AG09319 (cell line): ENCODE measurements at places on chromosomes 1 and 21.
A peak's percentile ranks its signal among the peaks of the same experiment; 100 is the strongest.

GRCh38 chr1:33143176-33143575 lies 38.7 kb downstream of the TRIM62 start:
- DNase-seq, result no peak

DNA sequence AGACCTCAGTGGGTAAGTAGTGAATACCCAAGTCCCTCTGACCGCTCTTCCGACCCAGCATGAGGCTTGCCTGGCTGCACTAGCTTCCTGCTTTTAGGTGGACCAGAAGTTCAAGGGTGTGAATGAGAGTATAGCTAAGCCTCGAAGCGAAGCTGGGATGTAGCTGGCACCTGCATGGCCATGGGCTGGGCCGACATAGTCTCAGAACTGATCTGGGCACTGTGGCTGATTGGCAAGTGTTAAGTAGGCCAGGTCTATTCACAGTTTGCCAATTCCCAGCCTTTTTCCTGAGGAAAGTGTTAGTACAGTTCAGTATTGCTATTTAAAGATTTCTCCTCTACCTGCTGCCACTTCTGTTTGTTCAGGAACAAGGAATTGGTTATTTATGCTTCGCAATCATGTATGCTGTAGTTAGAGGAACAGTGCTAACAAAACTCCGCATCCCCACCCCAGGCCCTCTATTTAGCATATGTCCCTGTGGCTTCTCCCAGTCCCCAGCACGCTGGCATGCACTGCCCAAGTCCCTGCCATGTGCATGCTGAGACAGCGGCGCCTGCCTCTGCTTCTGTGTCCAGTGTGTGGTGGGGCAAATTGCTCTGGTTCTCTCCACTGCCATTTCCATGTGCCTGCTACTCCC lies 16.3 kb downstream of the SPATA46 start:
- DNase-seq, result no peak

DNA sequence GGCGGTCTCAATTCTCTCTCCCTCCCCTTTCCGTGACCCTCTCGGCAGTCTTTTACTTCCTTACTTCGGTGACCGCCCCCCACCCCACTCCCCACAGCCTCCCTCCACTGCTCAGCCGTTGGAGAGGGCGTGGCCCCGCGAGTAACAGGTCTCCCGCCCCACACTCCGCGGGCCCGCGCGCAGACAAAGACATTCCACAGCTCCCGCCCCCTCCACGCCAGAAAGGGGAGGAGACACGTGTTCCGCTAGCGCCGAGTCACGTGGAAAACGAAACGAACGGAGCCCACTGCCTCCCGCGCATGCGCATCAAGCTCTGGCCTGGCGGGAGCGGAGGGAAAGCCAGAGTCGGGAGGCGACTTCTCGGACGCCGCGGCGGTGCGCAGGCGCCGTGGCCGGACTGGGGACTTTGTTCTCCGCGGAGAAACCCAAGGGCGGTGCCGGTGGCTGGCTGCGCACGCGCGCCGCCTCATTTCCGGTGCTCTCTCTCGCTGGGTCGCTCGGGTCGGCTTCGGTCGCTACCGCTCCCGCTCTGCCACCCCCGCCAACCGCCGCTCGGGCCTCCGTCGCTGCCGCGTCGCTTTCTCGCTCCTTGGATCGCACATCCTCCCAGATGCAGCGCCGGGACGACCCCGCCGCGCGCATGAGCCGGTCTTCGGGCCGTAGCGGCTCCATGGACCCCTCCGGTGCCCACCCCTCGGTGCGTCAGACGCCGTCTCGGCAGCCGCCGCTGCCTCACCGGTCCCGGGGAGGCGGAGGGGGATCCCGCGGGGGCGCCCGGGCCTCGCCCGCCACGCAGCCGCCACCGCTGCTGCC lies at the start of gene KHDRBS1:
KHDRBS1 (plus strand) TSS at position 483 of the 813 bp plus-strand sequence; CDS start at position 611, 128 bp downstream.
- peak; percentile 98 for DNase-seq

DNA sequence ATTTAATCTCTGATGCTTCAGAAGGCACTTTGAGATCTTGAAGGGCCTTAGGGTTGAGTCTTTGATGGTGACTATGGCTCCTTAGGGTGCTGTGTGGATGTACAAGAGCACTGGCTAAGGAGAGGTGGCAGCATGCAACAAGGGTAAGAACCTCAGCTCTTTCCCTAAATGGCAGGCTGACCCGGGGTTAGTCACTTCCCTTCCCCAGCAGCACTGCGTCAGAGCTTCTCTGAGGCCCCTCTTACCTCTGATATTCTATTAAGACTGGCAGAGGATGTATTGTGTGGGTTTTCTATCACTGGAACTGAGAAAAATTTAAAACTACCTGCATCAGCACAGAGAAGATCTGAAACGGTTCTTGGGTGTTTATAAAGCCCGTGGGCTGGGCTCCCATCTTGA lies 11.8 kb downstream of the C1orf116 start:
- no peak for DNase-seq

DNA sequence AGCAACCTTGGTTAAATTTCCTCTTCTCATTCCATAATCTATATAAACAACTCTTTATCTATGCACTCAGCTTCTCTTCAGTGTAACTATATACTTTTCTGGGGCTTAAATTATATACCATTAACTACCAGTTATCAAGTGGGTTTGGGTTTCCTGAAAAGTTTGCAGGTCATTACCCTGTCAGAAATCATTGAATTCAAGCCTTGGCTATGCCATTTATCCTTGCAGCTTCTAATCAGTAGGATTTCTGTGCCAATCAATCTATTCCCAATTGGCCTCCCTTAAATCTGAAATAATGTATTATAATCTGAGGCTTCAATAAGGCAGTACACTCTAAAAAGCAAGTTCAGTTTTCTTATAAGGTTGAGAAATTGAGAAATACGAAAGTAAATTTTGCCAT lies 466.5 kb downstream of the NCAM2 start:
- no peak for DNase-seq

- no peak for DNase-seq
These were observed 72.9 kb downstream of the SYT6 start for GRCh38 chr1:114080511-114081436.

- DNase-seq, result no peak
These were observed 735.4 kb downstream of the PTPRU start for GRCh38 chr1:29971703-29972102.

DNA sequence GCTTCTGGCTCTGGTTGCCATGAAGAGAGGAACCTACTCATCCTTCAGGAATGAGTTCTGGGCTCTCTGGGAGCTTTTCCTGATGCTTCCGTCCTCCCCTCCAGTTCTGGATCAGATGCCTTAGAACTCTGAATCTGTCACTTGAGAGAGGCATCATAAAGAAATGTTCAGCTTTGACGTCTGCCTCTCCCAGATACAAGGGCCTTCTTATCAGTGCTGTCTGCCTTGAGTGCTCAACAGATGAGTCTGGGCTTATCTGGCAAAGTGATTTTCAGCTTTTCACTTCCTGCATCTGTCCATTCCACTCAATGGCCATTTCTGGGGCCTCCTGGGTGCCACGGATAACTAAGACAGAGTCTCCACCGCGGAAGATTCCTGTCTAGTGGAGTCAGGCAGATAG lies 12.3 kb upstream of the OTUD3 start:
- no peak for DNase-seq

DNA sequence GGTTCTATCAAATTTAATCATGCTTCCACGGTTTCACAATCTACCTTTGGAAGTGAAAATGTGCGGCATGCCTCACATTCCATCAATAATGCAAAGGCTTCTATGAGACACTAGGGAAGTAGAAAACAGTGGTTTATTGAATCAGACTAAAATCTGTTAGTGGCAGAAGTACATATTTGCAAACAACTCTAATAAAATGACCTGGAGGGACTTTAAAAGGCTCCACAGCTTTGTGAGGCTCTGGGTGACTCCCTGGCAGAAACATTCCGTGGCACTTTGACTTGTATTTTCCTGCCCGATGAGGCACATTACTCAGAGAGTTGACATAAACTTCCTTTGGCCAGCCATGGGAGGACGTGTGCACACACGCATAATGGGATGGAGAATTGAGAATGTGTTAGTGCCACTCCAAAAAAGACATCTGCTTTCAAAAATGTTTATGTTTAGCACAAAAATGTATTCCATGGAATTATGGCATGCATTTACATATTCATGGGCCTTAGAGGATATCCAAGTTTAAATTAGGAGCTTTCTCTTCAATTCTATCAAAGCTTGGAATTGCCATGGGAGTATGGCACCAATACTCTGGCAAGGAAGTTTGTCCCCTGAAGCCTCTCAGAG lies 60.0 kb upstream of the SSX2IP start:
- DNase-seq, result no peak

GRCh38 chr1:20165522-20165951 lies 20.4 kb upstream of the UBXN10 start:
- DNase-seq, result no peak

GRCh38 chr1:1344655-1345361 lies 4.4 kb downstream of the DVL1 start:
- DNase-seq, result no peak

DNA sequence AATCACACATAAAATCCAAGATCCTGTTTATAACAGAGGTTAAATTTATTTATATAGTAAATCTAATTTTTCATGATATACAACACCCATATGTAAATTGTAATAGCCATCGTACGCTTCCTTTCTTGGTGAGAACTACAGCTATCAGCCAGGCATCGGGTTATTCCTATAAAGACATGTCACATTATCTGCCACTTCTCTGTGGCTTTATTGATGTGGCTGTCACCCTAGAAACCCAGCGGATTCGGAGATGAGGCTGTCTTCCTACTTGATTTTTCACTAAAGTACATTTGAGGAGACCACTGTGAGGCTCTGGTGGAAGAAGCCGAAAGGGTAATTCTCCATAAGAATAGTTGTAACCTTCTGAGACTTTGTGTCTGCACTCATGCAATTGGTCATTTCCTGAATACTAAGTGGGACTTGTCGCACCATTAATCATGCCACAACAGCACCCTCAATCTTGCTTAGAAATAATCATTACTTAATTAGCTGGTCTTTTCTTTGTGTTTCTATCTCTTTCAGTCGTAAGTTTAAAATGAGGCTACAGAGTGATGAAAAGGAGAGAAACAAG lies 106.0 kb downstream of the NTNG1 start:
- DNase-seq, result no peak

- DNase-seq, result no peak
These were observed 193.1 kb downstream of the RYR2 start for GRCh38 chr1:237235091-237235490.

- no peak for DNase-seq
These were observed 115.5 kb upstream of the IRF2BP2 start for GRCh38 chr1:234725177-234726132.

DNA sequence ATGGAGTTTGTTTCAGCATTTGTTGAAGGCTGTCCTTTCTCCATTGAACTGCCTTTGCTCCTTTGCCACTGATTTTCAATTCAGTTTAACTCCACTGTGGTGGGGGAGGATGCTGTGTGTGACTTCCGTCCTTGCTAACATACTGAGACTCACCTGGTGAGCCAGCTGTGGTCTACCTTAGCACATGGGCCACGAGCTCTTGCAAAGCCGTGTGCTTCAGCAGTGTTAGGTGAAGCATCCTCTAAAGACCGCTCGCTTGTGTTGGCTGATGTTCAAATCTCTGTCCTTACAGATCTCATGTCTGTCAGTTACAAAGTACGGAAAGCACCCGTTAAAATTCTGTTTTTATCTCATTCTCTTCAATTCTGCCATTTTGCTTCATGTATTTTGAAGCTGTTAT lies 3.6 kb upstream of the SPATC1L start:
- DNase-seq, result no peak

DNA sequence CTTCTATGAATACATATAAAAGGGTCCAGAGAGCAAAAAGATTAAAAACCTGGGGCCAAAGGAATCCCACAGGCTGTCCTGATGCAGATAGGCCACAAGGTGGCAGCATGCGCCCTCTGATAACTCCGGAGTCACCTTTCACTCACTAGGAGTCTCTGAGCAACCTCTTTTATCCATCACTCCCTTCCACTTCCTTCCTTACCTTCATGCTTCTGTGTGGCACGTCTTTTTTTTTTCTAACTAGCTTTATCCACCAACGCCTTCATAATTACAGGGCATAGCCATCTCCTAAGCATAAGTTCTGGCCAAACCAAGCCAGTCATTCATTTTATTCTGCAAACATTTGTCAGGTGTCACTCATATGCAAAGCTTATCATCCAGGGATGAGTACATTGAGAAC lies 3.9 kb upstream of the PGLYRP4 start:
- peak; percentile 31 for DNase-seq

GRCh38 chr1:56827711-56828110 lies 8.5 kb upstream of the FYB2 start:
- DNase-seq, result no peak

DNA sequence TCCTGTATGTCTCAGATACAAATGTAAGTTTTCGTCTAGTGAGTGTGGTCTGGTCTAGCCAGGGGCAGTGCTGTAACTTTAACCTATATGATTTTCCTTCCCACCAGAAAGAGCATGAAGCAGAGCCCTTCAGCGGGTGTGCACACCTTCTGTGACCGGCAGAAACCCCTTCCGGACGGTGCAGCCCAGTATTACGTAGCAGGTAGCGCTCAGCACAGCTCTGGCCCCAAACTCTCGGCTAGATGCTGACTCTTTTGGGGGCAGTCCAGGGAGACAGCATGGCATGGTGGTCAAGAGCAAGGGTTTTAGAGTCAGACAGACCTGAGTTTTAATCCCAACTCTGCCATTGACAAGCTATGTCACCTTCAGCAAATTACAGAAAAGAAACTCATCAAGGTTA lies 28.0 kb upstream of the TMEM222 start:
- no peak for DNase-seq

- no peak for DNase-seq
These were observed 735 bp upstream of the HES3 start for GRCh38 chr1:6243053-6243834.

- peak; percentile 59 for DNase-seq
These were observed 35.1 kb downstream of the PIGM start for GRCh38 chr1:159996653-159997052.

DNA sequence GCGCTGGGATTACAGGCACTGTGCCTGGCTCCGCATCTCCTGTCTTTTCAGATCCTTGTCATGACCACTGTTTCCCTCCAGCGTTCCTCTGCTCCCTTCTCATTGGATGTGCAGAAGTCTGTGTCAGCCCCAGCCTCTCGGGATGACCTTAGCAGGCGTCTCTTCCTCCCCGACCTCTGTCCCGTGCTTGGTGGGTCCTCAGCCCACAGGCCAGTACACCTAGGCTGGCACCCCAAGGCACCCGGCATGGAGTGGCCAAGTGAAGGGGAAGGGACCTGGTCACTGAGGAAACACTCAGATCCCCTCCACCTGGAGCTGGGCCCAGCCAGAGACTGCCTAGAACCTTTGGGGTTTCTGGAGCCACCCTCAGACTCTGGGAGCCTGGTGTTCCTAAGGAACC lies 2.4 kb upstream of the CLCNKB start:
- DNase-seq, result no peak

DNA sequence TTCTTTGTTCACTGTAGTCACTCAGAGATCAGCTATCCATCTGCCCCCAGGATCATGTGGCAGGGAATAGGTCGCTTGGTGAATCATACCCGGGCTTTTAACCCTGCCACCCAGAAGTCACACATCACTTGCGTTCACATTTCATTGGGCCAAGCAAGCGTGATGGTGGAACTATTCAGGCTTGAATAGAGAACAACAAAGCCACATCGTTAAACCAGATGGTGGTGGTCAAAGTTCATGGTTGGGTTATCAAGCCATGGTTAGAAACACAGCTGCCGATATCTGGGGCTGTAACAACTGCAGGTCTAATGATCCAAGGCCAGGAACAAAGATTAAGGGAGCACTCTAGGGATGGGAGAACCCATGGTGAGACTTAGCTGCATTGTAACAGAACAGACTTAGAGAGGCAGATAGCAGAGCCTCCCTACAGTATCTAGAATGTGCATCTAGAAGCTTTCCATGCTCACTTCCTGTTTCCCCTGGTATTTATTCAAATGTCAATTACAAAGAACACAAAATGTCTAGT lies 40.0 kb upstream of the PTPRC start:
- no peak for DNase-seq
